Muscle of arm (tissue), 14 donors: ENCODE measurements at places on chromosomes 6 and 20.

DNA sequence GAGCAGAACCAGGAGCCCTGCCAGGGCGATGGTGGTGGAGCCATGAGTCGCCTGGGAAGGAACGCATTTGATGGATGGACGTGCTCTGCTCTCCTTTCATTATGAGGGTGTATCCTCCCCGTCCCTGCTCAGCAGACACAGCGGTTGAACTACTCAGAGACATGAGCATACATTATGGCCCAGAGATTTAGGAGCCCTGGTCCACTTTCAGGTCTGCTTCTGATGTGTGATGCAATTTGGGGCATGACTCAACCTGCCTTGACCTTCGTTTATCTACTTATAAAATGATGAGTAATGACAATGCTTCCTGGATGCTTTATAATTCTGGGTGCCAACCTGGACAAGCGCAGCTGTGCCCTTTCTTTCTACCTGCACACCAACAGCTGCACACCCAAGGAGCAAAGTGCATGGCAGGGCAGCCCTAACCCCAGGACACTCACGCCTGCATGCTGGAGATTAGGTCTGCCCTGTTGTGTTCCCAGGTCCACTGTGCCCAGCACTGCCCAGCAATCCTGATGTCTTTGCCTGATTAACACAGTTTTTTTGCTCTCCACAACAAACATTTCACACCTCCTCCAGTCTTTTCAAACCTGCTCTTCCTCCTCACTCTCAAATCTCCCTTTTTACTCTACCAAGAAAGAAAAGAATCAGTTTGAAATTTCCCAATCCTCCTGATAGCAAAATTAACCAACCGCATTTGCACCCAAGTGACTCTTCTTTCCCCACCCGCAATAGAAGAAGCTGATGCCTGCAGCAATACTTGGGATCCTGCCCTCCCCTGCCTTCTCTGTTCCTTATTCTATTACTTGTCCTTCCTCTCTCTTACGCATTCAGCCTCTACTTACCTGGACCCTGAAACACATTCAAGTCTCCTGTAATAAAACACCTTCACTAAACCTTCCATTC, 81.2 kb downstream of the EZR start:
- DNase-seq = no peak

DNA sequence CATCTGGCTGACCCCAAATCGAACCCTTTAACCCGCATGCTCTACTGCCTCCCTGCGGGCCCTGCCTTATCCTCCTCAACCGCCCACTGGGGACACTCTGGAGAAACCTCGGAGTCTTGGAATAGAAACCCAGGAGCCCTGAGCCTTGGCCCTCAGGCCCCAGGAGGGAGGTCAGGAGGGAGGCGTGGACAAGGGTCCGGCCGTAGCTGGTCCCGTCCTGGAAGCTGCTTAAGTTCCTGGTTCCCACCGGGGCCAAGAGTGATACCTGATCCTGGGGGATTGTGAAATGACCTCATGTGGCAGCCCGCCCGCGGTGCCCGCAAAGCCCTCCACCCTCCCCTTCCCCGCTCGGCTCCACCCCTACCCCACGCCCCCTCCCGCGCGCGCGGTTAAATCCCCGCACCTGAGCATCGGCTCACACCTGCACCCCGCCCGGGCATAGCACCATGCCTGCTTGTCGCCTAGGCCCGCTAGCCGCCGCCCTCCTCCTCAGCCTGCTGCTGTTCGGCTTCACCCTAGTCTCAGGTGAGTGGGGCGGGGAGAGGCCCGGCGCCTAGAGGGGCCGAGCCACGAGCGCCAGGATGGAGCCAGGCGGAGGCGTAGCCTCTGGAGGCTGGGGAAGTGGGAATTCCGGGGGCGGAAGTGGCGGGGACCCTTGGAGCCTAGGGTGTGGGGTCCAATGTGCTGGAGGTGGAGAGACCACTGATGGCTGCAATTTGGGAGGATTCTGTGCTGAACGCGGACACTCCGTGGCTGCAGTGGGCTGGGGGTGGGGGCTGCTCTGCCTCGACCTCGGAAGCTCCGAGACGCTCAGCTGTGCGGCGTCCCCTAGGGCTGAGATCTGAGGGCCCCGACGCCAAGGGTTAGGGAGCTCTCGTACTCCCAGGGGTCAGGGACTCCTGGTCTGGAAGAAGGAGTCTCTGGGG, at the start of gene WFDC2:
Gene WFDC2, plus strand, starts transcription at position 418 of the 926 bp plus-strand sequence. Its CDS starts 29 bp downstream, at position 447.
- no peak for DNase-seq

DNA sequence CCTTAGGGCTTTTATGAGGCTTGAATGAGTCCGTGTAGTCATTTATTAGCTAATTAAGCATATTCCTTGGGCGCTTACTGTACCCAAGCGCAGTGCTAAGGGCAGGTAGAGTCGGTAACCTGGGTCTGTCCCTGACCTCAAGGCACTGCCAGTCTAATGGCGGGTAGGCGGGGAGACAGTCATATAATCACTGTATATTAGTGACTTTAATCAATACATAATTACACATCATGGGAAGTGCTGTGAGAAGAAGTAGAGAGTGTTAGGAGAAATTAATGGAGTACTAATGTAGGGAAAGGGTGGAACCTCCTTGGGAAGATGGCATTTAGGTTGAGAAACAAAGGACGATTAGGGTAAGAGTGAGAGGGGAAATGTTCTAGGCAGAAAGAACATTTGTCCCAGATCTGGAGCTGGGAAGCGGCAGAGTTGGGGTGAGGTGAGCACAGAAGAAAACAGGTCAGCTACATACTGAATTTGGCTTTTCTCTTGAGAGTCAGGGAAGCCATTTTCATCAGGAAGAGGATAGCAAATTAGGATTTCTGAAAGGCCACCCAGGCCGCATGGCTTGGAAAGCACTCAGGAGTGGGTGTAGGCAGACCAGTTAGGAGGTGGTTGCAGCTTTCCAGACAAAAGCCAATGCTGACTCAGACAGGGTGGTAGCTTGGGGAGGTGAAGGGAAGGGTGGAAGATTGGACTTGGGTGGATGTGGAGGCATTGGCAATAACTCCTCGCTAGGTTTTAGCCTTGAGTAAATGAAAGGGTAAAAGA, 954 bp upstream of the BLCAP start:
- no peak for DNase-seq

- peak; percentile 29 for DNase-seq
Observed at GRCh38 chr6:17297271-17298080, 16.3 kb downstream of the RBM24 start.

DNA sequence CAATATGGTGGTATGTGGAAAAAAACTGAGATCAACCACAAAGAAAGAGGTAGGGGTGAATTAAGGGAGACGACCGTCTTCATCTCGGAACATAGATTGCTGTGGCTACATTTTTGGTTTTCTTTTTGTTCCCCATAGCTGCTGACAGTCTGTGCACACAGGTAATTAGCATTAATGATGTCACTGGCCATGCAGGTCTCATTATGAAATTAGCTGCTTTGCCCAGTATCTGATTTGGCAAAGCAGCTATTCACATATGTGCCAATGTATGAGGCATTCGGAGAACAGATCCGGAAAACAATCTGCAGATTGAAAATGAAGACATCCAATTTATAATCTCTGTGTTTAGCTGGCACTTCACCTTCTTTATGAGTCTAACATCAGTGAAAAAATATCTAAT, 13.1 kb downstream of the NOX3 start:
- DNase-seq = no peak
